Adipocyte (in vitro differentiated cells): ENCODE measurements at places on chromosomes 5 and 9.

DNA sequence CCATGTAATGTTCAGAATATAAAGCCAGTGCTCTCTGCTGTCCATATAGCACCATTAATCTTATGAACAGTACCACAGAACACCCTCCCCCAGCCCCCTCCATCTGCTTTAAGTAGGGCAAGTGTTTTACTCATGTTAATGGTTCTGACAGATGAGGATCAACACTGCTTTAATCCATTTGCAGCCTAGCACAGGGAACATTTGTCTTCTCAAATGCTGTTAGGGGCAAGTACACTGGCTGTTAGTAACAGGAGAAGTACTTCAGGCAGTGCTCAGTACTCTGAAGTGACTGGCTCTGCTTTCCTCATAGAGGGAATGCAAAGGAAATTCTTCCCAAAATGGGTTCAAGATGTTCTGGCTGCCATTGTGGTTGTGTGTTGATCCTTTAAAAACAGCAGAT, 202.6 kb downstream of the DCP2 start:
- peak; percentile 59 for DNase-seq

- no peak for DNase-seq
Measured at GRCh38 chr5:178466342-178466741, 123.9 kb downstream of the COL23A1 start.

GRCh38 chr9:75390951-75391350, 302.6 kb downstream of the OSTF1 start:
- no peak for DNase-seq

- DNase-seq = no peak
Measured at GRCh38 chr9:137357166-137357565, 55.1 kb upstream of the NRARP start.

DNA sequence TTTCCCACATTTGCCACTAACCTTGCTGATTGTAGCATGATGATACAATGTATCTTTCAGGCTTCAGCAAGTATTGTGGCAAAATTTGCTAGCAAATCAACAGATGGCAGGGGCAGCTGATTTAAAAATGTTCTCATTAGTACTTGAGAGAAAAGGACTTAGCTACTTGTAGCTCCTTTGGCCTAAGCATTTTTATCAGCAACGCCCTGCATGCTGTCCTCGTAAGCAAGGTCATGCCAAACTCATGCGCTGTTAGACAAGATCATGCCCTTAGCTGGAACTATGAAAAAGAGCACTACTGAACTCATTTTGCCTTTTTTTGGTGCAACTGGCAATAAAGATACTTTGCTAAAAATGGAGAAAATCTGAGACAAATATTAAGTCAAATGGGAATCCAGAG, 197.1 kb downstream of the ICE1 start:
- DNase-seq = no peak

GRCh38 chr9:74117731-74118130, 379.4 kb upstream of the RORB start:
- no peak for DNase-seq

- peak; percentile 42 for DNase-seq
Measured at GRCh38 chr9:29332789-29333188, 1759.5 kb upstream of the C9orf72 start.

DNA sequence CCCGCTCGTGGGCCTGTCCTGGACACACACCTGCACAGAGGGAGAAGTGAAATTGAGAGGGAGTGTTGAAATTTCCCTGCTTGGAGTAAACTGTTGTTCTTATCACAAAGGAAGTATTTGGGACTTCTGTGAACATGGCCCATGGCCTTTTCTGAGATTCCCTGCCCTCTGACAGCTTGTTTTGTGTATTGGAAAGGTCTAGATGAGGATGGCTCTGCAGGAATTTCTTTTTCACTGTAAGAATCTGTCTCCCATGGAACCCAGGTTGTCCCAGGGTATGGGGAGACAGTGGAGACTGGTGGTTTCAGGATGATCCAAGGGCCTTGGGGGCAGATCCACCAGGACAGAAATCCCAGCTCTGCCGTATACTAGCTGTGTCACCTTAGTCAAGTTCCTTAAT, 121.8 kb downstream of the ARHGAP26 start:
- no peak for DNase-seq

DNA sequence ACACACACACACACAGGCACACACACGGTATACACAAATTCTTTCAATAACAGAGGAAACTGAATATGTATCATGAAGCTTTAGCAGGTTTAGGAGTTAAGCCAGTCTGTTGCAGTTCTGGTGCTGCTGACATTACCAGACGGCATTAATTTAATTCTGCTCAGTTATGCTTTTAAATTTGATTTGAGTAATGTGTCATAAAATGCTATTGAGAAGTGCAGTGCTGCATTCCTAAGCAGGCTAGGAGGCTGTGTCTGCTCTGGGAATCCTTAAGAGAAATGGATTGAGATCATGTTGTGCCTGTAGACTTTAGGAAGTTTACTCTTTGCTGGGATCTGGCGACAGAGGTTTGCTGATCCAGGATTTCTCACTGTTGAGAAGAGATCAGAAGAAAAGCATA, 733.8 kb downstream of the BRINP1 start:
- no peak for DNase-seq

GRCh38 chr5:54049963-54050362, 260.4 kb downstream of the ARL15 start:
- DNase-seq = peak; percentile 76

DNA sequence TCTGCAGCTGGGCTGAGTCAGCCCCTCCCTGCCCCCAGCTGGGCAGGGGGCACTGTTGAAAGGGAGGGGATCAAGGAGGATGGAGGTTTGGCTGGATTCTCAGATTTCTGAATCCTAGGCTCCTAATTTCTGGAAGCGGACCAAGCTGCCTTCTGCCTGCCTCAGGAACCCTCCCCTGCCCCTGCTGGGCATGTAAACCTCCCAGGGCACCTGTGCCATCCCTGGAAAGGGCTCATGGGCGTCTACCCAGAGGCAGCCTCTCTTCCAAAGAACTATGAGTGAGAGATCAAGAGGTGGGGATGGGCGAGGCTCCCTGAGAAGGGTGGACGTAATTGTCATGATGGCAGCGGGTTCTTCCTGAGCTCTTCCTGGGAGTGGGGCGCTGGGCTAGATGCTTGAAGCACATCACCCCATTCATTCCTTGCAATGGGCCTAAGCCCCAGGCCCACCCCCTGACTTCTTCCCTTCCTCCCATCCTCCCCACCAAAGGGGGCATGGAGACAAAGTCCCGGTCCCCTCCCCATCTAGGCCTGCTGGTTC, 21.6 kb downstream of the CSF1R start:
- no peak for DNase-seq

DNA sequence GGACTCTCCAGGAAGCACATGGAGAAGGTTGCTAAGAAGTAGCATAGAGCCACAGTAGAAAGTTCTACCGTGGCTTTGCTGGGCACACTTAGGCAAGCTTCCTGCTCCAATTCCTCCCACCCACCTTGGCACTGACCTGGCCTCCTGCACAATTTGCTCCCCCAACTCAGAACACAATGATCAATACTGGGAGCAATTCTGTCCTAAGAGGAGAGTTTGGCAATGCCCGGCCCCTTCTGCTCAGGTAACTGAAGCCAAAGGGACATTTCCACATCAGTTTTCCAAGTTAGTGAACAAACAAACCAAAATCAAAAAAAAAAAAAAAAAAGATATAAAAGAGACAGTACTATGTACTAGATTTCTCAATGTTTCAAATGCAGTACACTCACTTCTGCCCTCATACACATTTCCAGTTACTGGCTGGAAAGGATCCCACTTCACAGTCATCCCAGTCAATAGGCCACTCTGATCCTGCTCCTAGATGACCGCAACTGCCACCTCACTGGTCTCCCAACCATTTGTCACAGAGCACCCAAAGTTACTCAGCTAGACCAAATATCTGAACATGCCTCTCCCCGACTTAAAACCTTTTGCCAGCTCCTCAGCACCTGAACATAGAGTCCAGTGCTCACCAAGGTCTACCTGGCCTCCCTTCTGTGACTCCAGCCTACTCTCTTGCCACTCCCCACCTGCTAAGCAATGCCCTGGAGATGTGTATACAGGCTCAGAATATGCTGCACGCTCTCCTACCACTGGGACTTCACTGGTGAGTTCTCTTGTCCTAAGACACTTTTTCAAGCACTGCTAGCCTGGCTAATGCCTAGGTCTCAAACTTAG, 21.3 kb downstream of the ABCA1 start:
- DNase-seq = peak; percentile 64

- no peak for DNase-seq
Measured at GRCh38 chr9:132873403-132873802, 4.7 kb downstream of the AK8 start.

DNA sequence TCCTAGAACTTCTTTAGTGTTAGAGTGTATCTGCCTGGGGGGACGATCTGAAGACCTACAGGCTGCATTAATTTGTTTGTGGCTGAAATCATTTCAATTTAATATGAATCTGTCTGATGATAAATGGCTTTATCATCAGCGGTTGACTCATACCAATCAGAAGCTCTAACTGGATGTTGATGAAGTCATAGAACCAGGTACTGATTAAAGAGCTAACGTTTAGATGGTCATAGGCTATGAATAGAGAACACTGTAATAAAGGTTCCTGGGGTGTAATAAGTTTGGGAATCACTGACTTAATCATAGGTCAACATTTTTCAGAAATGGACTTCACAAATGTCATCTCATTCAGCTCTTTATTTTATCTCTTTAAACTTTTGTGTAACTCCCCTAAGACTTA, 329.9 kb downstream of the MSX2 start:
- DNase-seq = no peak

DNA sequence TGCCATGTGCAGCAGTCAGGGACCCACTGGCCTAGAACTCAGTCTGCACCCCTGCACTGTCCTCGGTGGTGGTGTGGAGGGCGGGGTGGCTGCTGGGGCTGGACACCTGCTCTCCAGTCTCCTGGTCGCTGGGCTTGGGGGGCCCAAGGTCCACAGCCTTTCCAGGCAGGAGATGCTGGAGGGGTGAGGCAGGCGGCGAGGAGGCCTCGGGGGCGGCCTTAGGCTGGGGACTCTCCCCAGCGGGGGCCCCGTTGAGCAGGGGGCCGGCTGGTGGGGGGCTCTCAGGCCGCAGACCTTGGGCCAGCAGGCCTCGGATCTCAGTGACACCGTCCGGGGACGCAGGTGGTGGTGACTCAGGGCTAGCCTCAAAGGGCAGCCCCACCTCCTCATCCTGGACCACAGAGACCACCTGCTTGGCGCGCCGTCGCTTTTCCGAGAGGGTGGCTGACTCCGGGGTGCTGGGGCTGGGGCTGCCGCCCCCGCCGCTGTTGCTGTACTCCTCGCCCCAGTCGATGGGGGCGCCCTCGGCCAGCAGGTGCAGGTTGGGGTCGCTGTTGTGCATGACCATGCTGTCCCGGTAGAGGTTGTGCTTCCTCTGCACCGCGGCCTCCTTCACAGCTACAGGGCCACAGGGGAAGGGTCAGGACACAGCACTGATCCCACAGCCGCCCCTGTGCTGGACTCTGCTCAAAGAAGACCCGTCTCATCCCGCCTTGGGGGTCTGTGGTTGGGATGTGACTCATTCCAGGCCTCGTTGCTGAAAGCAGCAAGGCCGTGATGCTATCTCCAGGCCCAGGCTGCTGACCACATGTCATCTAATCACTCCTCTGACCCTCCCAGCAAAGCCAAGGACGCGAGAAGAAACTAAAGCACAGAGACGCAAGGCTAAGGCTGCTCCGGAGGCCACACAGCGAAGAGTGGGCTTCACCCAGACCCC, 55.8 kb downstream of the LRSAM1 start:
- DNase-seq = no peak

GRCh38 chr5:176676361-176676824, 29.1 kb downstream of the TSPAN17 start:
- DNase-seq = peak; percentile 29

- DNase-seq = no peak
Measured at GRCh38 chr5:127571314-127572131, 54.1 kb downstream of the PRRC1 start.

GRCh38 chr9:22105005-22105722, 96.1 kb upstream of the CDKN2B start:
- DNase-seq = no peak

DNA sequence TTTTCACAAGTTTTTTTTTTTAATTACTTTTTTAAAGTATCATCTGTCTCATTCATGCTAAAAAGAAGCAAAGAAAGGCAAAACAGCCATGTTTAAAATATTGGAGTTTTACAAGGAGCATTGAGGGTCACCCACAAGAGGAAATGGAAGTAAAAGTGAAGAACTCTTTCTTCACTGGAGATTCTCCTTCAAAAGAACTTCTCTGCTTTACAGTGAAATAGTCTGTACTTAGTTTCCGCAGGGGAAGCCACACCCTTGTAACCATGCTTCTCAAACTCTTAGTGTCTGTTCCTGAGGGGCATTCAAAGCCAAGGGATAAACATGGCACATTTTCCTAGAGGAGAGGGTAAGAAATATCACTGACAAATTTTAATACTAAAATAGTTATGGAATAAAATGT, 8.6 kb downstream of the C9orf72 start:
- no peak for DNase-seq

- DNase-seq = peak; percentile 45
Measured at GRCh38 chr5:83512061-83512745, 40.7 kb downstream of the VCAN start.
